Astrocyte (in vitro differentiated cells and primary cell): ENCODE measurements at places on chromosomes 3 and 15. TPM values are rescaled to one million over a fixed set of nuclear protein-coding genes. Genes with fewer than 3 reads are reported as not detected.

GRCh38 chr3:31268868-31269267 lies 263.9 kb upstream of the STT3B start:
- no peak for DNase-seq

DNA sequence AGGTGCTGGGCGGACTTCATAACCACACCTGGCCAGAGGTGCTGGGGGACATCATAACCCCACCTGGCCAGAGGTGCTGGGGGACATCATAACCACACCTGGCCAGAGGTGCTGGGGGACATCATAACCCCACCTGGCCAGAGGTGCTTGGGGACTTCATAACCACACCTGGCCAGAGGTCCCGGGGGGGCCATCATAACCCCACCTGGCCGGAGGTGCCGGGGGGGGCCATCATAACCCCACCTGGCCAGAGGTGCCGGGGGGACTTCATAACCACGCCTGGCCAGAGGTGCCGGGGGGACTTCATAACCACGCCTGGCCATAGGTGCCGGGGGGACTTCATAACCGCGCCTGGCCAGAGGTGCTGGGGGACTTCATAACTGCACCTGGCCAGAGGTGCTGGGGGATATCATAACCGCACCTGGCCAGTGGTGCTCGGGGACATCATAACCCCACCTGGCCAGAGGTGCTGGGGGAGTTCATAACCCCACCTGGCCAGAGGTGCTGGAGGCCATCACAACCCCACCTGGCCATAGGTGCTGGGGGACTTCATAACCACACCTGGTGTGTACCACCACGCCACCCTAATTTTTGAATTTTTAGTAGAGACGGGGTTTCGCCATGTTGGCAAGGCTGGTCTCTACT lies 10.7 kb upstream of the TUBGCP5 start:
- no peak for DNase-seq

DNA sequence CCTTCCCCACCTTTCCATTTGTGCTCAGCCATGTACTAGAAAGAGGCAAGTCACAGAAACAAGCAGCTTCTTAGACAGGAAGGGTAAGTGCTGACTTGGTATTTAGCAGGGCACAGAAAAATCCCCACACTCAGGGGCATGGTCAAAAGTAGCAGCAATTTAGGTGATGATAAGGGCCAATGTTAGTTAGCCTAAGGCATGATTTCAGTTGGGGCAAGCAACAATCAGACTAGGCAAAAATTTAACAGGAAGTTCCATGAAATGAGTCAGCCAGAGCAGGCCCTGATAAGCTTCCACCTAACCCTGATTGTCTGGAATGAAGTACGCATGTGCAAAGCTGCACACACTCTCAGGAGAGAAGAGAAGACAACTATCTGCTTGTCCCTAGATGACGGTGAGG lies 423.4 kb upstream of the UBE2E2 start:
- DNase-seq = no peak

Gene GPR62
- not detected in 2 replicates for total RNA-seq

Gene TERC
- 0.86 and 1.2 TPM in 2 replicates for total RNA-seq

Gene CRTC3
- total RNA-seq = 21.4 and 22.2 TPM in 2 replicates
